ENCODE measurements at places on chromosomes 12 and 14. TPM values are rescaled to one million over a fixed set of nuclear protein-coding genes. Genes with fewer than 3 reads are reported as not detected.

- no peak for DNase-seq
Observed at GRCh38 chr14:31013841-31014240, 11.6 kb upstream of the AP4S1 start.

ZDHHC22 gene
- polyA plus RNA-seq = 0.31 TPM

GLT1D1 gene
- 1.7 TPM for polyA plus RNA-seq

GRCh38 chr14:104708606-104709268 lies 15.3 kb upstream of the ADSS1 start:
- peak; percentile 75 for DNase-seq

SOX5 gene
- polyA plus RNA-seq = 2.5 TPM

FOXN4 gene
- 0.52 TPM for polyA plus RNA-seq

DNA sequence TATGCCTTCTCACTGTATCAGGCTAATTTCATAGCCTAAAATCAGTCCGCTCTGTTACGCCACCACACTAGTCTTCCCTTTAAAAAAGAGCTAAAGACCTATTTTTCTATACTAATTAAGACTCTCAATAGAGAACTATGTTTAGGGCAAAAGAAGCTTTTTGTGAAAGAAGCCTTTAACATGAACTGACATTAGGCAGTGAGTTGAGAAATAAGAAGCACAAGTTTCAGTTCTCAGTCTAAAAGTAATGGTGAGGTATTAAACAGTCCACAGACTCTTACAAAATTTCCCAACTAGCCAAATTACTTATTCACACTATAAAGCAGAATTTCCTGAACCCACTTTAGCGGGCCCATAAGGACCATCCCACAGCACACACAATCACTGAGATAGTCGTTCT lies 93.7 kb downstream of the SOX5 start:
- DNase-seq = no peak

DNA sequence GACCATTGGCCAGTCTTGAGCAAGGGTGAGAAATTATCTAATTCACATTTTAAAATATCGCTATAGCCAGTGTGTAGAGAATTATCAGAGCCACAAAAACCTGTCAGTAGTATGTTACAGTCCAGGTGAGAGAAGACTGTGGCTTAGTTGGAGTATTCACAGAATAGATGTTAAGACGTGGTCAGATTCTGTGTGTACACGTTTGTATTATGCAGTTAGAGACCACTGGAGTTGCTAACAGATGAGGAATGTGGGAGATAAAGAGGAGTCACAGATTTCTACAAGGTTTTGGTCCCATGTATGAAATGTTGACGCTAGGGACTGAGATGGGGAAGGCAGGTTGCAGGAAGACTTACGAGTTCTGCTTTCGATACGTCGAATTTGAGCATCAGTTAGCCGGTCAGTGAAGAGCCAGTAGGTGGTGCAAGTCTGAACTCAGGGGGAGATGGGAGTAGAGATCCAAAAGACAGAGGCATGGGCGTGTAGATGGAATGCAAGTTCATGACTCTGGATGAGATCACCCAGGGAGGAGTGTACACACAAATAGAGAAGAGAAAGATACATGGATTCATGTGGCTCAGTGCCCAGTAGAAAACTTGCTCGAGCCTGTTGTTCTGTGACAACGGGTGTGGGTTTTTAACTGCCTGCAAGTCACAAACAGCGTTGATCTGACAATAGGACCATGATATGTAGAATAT lies 114.8 kb upstream of the FLRT2 start:
- DNase-seq = peak; percentile 98

Data from muscle of leg (tissue), 16 donors.